ENCODE measurements at places on chromosomes 12 and 14. TPM values are rescaled to one million over a fixed set of nuclear protein-coding genes. Genes with fewer than 3 reads are reported as not detected.

DNA sequence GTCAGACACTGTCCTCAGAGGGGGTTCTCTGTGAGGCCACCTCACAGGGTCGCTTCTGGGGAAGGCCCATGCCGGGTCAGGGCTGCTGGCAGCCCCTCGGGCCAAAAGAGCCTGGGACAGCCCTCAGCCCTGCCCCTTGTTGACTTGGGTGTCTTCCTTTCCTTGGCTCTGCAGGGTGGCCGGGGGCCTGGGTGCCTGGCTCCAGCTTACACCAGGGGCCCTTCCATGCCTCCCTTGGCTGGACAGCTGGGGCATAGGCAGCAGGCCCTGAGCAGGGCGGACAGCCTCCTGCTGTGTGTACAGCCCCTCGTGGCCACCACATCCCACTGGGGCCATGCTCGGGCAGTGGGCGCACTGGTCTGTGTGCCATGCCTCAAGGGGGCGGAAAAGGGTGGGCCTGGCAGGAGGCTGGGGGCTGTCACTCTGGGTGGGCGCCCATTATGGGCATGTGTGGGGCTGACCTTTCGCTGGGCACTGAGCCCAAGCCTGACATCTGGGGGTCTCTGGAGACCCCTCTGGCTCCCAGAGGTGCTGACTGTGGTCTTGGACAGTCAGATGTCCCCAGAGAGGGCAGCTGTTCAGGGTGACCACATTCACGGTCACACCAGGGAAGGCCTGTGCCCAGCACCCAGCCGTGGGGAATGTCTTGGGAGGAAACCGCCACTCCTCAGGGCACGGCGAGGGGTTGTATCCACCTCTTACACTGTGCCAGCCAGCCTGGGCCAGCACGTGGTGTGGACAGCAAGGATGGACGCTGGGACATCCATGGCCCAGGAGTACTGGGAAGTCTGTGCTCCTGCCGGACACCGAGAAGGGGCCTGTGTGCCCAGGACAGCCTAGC, 313.3 kb downstream of the TMEM121 start:
- DNase-seq = no peak

GRCh38 chr14:103061482-103061976, 4.2 kb upstream of the CDC42BPB start:
- no peak for DNase-seq

DNA sequence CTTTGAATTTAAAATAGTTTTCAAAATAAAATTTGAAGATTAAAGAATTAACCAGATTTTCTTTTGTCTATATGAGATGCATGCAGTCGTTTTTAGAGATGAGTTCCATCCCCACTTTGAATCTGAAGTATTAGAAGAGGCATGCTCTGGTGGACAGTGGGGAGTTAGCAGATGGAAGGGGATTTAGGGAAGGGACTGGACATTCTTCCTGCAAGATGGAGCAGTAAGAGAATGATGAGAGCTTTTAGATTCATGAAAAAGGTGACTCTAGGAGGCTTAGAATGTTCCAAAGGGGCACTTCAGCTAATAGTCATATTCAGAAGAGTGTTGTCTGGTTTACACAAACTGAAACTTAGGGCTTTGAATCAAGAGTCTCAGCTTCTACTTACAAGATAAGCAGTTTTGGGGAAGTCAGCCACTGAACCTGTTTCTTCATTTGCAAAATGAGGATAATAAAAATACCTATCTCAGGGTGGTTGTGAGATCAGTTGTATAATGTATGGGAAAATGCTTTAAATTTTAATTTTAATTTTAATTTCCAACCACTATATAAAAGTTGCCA, 3.7 kb downstream of the ZBTB1 start:
- no peak for DNase-seq

- no peak for DNase-seq
Measured at GRCh38 chr14:40842816-40843215, 763.9 kb upstream of the LRFN5 start.

GRCh38 chr12:81340910-81341309, 263.0 kb downstream of the ACSS3 start:
- DNase-seq = peak; percentile 5

DNA sequence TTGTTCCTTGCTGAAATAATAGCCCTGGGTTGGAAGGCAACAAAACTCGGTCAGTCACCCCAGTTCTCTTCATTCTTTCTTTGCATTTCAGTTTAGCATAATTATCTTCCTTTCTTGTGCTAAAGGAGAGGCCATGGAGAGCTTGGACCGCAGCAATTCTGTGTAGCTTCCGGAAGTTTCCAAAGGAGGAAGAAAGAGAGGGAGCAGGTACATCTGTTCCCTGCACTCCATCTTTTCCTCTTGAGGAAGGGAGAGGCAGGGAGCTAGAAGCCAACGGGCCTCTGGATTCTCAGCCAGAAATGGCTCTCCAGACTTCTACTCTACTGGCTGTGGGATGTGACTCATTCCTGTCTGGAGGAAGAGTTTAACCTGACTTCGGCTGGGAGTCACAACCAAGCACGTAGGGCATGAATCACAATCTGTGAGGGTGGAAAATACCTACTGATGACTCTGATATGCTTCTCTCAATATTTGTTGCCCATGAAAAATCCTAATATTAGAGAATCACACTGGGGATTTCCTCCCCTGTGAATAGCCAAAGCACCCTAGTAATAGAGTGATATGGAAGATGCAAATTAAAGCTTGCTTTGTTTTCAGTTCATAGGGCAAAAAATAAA, 17.0 kb downstream of the ANO6 start:
- peak; percentile 96 for DNase-seq

GRCh38 chr14:81797315-81797714, 263.7 kb upstream of the SEL1L start:
- DNase-seq = no peak

- no peak for DNase-seq
Measured at GRCh38 chr14:49908433-49908782, 15.5 kb downstream of the ARF6 start.

The NDRG2 gene
- 6.3 TPM for total RNA-seq

The PRKD1 gene
- total RNA-seq = 3.3 TPM

The PLCZ1 gene
- not detected for total RNA-seq

The LRR1 gene
- total RNA-seq = 51.2 TPM

The KERA gene
- total RNA-seq = not detected
